ENCODE measurements at places on chromosomes 7 and 10.

- DNase-seq: no peak
These were observed 149.5 kb downstream of the FAM107B start for GRCh38 chr10:14625192-14625631.

GRCh38 chr7:33901199-33901598 is 4.1 kb upstream of the BMPER start:
- no peak for DNase-seq

DNA sequence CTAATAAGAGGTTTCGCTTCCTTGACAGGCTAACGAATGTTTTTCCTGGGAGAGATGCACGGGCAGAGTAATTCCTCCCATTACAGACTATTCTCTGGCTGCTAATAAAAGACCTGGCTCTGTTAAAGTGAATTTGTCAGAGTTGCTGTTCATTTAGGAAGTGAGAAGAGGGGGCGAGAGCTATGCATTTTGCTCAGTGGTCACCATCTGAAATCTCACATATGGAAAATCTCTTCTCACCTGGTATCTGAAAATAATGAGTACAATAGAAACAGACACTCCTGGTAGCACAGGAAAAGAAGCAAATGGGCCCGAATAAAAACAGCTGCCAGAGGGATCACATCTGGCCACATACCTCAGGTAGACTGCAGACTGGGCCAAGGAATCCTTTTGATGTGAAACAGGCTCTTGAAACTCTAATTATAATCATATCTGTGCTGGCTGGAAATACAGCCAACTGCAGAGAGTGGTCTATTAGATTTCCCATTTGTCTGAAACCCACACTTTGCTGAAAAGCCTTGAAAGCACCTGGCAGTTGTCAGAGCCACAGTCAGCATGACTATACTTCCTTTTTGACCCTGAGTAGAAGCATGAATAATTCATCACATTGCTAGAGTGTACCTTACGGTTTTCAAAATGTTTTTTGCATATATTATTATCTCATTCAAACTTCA is 33.6 kb downstream of the AOAH start:
- peak; percentile 45 for DNase-seq

GRCh38 chr10:90887555-90887954 is 15.8 kb downstream of the RPP30 start:
- no peak for DNase-seq

DNA sequence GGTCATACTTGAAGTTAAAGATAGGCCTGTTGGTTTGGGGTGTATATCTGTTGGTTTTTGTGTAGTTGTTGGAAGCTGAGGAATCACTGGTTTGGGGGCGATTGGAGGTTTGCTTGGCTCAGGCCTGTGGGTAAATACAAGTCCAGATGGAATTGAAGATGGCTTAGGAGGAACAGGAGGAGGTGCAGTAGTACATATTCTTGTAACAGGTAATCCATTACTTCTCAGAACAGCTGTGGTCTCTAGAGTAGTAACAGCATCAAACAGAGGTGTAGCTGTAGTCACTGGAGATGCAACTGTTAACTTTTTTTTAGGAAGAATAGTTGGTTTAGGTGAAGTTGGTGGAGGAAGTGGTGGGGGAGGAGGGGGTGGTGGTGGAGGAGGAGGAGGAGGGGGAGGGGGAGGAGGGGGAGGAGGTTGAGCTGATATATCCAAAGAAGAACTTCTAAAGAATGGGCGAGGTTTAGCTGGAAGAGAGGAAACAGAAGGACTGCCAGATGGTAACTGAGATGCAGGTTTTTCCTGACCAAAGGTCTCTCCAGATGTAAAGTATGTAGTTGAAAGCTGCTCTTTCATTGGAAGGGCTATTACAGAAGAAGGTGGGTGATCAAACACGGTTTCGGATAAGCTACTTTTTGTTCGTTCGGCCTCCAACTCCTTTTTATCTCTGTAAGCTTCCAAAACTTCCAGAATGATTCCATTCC is 209.2 kb downstream of the PCLO start:
- DNase-seq: no peak

- DNase-seq: no peak
These were observed 116.6 kb downstream of the AOAH start for GRCh38 chr7:36607721-36608095.

DNA sequence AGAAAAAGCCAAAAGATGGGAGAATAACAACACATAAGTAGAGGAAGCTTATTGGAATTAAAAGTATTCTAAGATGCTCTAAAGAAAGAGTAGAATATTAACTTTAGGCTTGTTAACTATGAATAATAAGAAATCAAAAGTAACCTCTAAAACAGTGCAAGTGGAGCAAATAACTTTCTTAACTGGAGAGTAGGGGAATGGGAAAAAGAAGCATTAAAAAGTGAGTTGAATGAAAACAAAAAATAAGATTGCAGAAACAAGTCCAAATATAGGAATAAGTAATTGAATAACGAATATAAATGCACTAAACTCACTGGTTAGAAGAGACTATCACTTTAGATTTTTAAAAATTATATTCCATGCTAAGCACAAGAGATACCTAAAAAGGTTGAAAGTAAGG is 63.9 kb downstream of the HECTD2 start:
- no peak for DNase-seq

DNA sequence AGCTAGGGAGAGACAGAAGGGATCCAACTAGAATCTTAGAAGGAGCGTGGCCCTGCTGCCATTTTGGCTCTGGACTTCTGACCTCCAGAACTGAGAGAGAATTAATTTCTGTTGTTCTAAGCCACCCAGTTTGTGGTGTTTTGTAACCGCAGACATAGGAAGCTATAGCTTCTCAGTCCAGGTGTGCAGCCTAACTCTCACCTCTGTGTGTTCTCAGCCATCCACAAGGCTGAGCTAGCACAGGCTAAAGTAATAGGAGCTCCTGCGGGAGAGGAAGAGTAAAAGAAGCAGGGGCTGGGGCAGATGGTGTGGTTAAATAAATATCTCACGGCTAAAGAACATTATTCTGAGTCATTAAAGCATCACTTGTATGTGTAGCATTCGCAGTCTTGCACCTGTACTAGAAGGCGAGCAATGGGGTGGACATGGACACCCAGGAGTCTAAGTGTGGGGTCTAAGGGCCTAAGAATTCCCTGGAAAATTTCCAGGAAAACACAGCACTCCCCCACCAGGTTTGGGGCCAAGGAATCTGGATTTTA is 94.1 kb downstream of the AOAH start:
- no peak for DNase-seq

DNA sequence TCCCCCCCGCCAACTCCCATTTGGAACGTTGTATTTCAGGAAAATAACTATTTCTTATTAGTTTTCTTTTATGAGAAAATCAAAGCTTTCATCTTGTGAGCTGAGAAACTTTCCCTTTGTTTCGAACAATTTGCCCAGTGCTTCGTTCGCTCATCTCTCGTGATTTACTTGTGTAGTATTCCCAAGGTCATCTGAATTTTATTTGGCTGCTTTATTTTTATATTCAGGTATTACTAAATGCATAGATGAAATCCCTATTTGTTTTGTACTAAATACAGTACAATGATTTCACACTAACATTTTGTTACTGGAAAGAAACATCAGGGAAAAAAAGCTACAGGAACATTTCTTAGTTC is 12.0 kb upstream of the EBLN1 start:
- DNase-seq: no peak

GRCh38 chr10:130029209-130029608 is 65.1 kb upstream of the EBF3 start:
- no peak for DNase-seq

DNA sequence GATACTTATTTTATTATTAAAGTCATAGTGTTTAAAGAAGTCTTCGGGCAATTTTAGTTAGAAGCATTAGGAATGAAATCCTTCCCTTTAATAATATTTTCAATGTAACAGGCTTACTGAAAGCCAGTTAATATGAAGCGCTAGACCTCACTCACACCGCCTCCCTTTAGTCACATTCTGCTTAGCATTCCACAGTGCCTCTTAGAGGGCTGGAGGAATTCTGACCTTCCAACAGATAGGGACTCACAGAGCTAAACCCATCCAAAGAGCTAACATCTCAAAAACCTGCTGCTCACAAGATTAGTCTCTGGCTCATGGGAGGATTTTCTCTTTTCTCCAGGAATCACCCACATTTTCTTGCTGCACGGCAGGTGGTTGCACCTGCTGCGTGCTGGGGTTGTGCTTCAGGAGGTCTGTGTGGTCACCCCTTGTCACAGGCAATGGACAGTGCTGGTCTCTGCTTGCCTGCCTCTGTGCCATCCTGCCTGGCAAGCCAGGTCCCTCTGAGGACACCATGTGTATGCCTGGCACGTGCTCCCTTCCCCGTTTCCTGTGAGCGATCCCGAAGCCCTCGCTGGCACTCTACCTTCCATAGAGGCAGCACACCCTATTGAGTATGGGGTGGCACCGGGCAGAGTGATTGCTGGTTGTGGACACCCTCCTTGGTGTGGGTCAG is 91.8 kb downstream of the KLF6 start:
- no peak for DNase-seq

DNA sequence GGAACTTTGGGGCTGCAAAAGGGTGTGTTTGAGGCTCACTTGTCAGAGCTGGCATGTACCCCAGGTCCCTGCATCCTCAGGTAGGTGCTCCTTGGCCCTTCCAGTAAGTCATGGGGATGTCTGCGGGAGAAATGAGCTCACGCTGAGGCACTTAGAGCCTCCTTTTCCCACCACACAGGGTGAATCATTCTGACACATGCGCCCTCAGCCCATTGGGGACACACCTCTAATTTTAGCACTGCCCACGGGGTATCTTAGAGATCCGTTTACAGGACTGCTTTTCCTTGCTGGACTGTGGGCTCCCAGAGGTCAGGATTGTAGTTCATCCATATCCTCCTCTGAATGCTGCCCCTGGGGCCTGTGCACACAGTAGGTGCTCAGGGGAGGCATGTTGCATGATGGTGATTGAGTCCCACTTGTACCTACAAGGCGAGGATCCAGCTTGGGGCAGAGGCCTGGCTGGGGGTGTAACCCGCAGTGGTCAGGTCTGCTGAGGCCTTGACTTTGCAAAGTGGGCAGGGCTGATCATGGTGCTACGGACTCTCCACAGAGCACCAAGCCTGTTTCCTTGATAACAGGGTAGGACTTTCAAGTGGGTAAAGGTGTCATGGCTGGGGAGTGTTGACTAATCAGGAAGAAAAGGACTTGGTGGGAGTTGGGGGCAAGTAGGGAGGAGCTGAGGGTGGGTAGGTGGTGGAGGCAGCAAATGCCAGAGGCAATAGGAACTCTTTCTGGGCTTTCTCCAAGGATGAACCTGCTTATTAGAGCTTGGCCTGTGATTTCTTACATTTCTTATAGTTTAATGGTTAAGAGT is 5.8 kb downstream of the TSPAN15 start:
- no peak for DNase-seq

- DNase-seq: peak; percentile 93
These were observed 40.2 kb downstream of the PDSS1 start for GRCh38 chr10:26737730-26738129.

- DNase-seq: no peak
These were observed 252.0 kb downstream of the SORCS3 start for GRCh38 chr10:104892879-104893617.

DNA sequence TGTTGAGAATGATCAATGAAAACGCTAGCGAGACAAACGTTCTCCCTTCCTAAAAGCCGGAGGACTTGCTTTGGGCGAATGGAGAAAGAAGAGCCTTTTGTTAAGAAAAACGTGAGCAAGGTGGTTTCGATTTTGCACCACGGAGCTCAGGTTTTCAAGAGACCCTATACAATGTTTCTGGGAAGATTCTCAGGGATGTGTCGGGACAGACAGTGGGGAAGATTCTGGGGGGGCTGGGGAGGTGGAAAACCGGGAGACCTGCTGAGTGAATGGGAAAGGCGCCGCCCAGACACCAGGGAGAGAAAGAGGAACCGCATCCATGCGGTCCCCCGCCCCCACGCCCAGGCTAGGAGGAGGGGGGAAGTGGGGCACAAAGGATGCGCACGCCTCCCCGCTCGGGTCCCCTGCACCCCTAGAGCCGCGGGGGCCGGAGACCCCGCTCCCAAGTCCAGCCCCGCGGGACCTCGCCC is 745 bp downstream of the YWHAG start:
- peak; percentile 53 for DNase-seq

DNA sequence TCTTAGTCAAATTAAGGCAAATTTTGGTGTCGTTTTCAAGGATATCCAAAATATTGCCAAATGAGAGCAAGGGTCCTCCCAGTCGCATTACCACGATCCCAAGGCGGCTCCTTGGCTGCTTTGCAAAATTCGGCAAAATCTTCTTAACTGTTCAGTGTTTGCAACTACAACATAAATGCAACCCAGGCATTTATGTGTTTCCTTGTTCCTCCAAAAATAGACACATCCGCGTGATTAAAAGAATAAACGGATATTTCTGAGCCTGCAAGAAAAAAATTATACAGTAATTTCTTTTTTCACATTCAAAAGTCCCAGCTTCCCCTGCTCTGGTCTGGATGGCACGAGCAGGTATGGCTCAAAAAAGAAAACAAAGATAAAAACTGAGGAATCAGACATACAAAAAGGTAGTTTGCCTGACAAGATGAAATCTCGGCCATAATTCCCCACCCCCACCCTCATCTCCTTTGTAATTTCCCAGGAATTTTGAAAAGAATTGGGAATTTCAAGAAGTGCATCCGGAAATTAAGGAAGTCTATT is 6.0 kb downstream of the SKIDA1 start:
- no peak for DNase-seq

GRCh38 chr7:43763183-43763582 is 4.7 kb downstream of the BLVRA start:
- no peak for DNase-seq

DNA sequence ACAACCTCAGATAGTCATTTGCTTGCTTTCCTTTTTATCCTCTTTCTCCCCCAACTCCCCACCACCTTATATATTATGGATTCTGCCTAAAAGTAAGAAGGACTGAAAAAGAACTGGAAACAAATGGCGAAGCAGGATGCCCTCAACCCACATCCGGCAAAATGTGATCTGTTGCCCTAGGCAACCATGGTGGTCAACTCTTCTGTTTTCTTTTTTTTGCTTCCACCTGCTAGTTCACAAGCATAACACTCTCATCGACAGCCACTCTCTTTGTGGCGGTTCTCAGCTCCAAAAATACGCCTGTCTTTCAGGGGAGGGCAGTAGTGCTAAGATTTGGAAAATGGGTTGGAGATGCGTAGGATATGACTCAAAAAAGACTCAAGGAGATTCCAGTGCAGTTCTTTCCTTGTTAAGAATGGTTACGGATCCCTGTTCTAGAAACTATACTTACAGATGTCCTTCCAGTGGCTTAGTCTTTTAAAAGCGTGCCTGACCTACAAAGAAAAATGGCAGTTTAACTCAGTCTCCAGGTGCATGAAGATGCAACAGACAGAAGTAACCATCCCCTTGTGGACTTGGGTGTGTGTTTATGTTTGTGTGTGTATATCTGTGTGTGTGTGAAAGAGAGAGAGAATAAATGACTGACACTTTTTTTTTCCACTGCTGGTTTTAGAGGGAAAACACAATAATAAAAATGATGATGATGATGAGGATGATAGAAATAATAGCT is 10.7 kb downstream of the APBB1IP start:
- peak; percentile 83 for DNase-seq

All from activated CD4-positive, alpha-beta T cell treated with anti-CD3 and anti-CD28 coated beads, Interleukin-10, Interleukin-2, amounts not matched to agents 100 ng/mL and 50 ng/mL, durations not matched to agents 16 hours and 8 hours (primary cell).